ENCODE measurements at places on chromosomes 3 and 15.

DNA sequence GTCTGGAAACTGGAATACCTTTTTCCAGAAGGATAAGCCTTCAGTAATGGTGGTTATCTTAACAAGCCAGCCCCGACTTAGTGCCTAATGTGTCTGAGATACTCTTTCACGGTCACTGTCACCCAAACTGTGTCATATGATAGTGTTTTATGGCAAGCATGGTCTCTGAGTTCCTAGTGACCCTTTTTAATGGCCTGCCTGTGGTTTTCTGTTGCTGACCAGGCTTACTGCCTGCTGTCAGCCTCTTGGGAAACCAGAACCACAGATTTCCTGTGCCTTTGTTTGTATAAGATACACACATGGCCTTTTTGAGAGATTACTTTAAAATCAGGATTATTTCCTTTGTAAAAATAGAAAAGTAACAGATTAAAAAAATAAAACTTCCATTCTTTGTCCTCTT, 22.4 kb downstream of the HPS3 start:
- DNase-seq = no peak

DNA sequence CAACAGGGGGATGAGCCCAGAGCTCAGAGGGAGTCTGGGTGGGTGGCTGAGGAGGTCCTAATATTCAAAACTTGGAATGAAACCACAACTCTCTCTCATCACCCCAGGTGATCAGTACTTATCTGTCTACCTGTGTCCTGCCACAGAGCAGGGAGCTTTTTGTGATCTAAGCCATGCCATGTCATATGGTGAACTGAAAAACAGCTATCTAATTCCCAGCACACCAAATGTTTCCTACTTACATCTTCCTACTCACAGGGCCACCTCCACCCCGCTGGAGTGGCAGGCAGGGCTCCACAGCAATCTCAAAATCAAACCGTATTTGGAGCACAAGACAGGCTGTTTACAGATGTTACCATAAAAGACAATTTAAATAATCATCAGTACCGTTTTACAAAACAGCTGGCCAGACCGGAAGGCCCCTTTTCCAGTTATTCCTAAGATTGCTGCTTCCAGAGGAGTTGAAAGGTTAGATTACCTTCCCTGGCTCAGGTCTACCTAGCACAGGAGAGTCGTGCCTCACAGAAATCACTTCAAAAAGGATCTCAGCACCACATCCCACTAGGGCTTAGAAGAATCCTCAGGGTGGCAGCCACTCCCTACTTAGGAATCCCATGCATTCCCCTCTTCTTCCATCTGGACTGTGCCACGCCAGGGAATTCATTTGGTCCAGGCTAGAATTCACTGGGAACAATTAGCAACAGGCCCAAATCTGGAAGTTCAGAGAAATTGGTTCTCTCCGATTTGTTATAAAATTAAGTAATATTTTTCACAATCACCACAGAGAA, 226.6 kb upstream of the IL12A start:
- no peak for DNase-seq

- no peak for DNase-seq
These were observed 256.5 kb upstream of the CBLB start for GRCh38 chr3:106125321-106125720.

DNA sequence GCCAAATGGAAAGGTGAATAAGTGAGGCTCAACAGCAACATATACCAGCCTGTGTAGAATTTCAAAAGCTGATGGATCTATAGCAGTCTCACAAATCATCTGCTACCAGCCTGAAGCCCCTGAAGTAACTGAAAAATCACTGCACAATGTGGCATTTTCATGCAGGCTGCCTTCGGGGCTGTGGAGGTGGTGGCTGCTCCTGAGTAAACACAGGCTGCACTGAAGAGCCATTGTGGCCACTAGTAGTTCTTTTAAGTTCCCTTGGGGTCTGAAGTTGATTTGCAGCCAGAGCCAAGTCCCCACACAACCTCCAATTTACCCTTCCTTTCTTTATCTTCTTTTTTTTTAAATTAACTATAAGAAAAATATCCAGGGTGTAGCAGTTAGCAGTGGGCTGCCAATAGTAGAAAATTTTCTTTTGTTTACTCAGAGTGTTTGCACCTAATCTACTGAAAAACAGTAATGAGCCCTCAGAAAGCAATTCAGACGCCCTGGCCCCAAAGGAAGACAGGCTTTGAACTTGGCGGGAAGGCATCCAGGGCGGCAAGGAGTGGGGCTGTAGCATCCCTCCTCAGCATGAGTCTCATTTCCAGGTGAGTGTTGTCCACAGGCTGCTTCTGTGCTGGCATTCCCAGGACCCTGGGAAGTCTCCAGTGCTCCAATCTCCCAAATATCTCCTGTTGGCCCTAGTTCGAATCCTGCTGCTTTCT, 13.3 kb upstream of the SUSD5 start:
- no peak for DNase-seq

GRCh38 chr3:14110699-14111098, 14.0 kb downstream of the CHCHD4 start:
- no peak for DNase-seq

Data from activated T-cell treated with anti-CD3 and anti-CD28 coated beads for 24 hours (primary cell).